ENCODE measurements at places on chromosomes 6 and 20.
A peak's percentile ranks its signal among the peaks of the same experiment; 100 is the strongest.

DNA sequence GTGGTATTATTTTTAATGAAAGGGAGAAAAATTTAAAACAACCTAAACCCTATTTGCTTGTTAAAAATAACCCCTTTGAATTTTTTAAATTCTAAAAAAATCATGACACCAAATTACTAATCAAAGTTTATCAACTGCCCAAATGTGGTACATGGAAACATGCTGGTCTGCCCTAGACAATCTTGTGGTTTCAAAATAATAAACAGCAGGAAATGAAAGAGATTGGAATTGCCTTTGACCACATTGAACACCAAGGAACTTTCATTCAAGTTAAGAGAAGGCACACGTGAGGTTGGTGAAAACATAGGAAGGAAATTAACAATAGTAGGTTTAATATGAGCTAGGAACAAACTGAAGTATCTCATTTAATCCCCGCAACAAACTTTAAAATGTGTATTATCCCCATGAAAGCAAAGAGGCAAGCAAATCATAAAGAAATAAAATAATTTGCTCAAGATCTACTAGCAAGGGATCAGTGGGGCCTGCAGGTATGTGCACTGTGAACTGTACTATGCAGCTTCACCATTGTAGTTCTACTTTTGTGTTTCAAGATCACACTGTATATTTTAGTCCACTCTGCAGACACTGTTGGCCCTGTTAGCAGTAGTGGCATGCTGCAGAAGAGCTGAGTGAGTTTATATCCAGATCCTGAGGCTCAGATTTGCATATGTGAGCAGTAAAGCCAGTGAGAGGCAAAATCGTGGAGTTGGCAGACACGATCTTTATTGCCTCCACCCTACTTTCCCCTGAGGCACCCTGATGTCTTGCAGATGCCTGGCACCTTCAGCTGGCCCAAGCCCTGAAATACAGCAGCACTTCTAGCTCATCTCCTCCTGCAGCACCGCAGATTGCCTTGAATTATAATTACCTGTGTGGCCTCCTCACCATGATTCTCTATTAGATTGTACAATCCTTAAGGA is 157.8 kb upstream of the TENT5A start:
- no peak for DNase-seq

- DNase-seq = no peak
Observed at GRCh38 chr6:75386050-75386770, 101.6 kb upstream of the TMEM30A start.

DNA sequence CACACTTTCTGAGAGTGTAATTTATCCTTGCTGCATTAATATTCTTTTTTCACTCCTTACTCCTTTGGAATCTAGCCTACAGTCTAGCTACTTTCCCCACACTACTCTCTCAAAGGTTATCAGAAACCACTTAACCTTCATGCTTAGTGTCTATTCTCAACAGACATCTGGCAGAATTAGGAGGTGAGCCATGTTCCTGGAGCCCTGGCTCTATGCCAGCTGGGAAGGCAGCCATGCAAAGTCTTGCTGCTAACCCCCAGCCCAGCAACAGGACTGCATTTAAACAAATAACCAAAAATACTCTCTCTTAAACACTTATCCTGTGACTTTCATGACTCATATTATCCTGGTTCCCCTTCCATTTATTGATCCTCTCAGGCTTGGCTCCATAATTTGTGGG is 260.2 kb downstream of the BCKDHB start:
- DNase-seq = no peak

- DNase-seq = no peak
Observed at GRCh38 chr6:71284785-71285184, 3.8 kb upstream of the OGFRL1 start.

DNA sequence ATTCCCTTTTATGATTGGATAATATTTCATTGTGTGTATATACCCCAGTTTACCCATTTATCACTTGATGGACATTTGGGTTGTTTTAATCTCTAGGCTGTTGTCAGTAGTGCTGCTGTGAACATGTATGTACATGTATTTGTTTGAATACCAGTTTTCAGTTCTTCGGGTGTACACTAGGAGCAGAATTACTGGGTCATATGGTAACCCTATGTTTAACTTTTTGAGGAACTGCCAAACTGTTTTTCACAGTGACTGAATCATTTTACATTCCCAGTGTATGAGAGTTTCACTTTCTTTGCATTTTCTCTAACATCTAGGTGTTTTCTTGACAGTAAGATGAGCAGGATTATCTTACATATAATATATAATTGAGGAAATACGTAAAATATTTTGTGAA is 44.7 kb upstream of the ADIG start:
- no peak for DNase-seq

DNA sequence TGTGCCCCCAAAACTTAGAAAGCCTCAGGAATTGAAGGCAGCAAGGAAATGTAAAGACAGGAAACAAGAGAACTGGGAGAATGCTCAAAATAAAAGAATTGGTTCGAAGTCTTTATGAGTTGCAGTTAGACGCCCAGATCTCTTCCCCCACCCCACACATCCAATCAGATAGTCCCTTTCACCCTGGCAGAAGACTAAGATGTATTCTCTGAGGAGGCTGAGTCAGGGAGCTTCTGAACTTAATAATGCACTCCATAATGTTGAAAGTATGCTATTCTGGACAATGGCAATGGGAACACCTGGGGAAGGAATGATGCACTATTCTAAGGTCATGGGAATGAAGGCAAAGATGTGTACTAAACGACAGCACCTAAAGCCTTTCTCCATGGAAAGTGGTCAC is 173.6 kb downstream of the MTFR2 start:
- DNase-seq = no peak

GRCh38 chr6:43966374-43966658 is 160.9 kb downstream of the MRPL14 start:
- DNase-seq = no peak

GRCh38 chr6:168221000-168221399 is 98.6 kb downstream of the DACT2 start:
- no peak for DNase-seq

- no peak for DNase-seq
Observed at GRCh38 chr6:124090491-124090890, 286.8 kb downstream of the NKAIN2 start.

GRCh38 chr6:121848523-121849255 is 413.2 kb downstream of the GJA1 start:
- DNase-seq = no peak

- DNase-seq = no peak
Observed at GRCh38 chr6:63975699-63976098, 340.1 kb downstream of the PHF3 start.

DNA sequence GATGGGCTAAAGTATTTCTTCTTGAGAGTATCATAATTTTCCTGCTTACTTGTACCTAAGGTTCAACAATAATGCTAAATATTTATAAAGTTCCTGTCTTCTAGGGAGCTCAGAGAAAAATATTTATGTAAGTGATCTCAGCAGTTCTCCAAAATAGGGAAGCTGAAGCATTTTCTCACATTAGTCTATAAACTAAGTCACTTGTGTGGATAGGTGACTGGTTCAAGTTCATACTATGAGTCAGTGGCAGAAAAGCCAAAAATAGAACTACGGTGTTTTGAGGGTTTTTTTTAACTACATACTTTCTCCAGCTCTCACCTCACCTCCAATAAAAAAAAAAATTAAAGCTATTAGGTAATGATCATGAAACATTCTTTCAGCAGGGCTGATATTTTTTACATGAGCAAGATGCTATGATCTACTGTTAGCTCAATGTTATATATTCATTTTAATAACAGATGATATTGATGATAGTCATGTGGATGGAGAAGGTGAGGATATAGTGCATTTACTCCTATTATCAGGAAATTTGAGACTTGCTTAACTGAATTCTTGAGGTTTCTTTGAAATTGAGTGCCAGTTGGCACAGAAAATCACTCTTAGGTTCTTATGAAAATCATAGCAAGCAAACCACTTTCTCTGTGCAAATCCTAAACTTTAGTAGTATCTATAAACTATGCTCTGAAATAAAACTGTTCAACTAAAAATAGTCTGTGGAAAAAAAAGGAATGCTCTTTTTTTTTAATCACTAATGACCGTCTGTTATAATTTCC is 4.1 kb upstream of the MOXD1 start:
- no peak for DNase-seq

DNA sequence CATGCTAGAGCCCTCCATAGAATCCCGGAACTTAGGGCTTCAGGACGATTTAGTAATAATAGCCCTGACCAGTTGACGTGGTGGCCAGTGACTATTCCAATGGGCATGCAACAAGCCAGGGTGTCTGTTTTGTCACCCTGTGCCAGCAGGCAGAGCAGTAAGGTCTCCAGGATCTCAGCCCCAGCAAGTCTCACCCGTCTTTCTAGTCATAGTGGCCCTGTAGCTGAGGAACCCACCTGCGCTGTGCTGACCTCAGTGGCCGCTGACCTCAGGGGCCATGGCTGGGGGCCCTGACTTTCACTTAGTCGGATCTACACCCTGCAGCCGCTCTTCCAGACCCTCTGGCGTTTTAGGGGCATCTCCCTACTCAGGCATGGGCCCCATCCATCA is 36.8 kb downstream of the PRR18 start:
- no peak for DNase-seq

GRCh38 chr6:79077715-79078074 is 359 bp downstream of the PHIP start:
- peak; percentile 54 for DNase-seq

DNA sequence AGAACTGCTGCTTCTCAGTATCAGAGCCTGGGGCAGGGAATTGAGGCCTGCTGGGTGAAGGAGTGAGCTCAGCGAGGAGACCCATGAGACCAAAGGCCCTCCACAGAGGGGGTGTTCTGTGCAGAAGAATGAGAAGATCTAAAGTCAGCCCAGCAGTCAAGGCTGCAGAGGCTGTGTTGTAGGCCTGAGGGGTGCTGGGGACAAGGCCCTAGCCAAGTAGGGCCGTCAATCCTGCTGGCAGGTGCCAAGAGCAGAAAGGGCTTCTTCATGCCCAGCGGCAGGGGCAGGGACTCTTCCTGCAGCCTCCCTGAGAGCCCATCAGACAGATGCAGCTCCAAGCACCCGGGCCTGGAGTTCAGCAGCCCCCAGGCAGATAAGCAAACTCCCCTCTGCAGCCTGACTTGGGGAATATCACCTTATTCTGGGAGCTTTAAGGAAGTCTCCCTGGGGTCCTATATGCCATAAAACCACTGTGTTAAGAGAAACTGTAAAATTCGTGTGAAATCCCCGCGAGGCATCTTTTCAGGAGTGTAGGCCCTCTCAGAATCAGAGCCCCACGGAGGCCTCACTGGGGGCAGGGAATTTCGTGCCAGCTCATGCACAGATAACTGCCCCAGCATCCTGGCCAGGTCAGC is 9.0 kb downstream of the CCDC167 start:
- DNase-seq = no peak

DNA sequence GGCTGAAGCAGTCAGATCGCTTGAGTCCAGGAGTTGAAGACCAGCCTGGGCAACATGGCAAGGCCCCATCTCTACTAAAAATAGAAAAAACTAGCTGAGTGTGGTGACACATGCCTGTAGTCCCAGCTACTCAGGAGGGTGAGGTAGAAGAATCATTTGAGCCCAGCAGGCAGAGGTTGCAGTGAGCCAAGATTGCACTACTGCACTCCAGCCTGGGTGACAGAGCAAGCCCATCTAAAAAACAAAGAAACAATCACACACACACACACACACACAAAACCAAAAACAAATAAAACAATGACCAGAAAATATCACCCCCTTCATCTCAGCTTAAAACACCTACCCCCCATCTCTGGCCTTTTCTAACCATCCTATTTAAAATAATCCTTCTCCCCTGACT is 68.0 kb downstream of the BTBD9 start:
- no peak for DNase-seq

- DNase-seq = no peak
Observed at GRCh38 chr20:44035924-44036323, 121.3 kb downstream of the TOX2 start.

DNA sequence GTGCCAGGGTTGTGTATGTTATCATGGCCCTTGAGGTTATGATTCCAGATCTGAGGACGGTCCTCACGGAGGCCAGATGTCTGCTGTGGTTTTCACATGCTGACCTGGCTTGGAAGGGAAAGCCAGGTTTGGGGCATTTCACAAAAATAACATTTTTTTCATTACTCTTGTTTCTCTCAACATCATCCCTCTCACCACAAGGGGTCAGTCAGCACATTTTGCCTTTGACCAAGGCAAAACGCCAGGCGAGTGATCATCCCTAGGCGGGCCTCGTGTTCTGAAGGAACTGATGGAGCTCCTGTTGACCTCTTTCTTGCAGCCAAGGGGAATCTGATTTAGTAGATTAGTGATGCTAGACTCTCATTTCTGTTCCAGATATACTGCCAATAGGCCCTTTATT is 133.5 kb downstream of the TBC1D7 start:
- no peak for DNase-seq

DNA sequence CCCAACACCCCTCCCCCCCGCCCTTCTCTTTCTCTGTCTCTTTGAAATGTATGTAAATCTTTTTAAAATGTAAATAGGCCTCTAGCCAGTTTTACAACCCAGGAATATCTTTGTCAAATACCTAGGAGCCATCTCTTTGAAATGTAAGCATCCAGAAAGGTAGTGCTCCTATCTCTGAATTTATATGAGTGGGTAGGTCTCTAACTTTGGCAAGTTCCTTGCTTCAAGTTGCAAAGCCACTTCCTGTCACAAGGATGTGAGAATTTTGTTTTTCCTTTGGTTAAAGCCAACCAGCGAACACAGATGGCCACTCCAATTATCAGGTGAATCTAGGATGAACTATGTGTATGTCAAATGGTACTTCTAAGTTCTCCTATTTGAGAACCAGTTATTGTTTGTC is 6.2 kb upstream of the DEFB132 start:
- no peak for DNase-seq

GRCh38 chr20:1868856-1869255 is 26.4 kb upstream of the SIRPA start:
- DNase-seq = no peak

- DNase-seq = no peak
Observed at GRCh38 chr6:107509506-107509905, 19.6 kb downstream of the SOBP start.

DNA sequence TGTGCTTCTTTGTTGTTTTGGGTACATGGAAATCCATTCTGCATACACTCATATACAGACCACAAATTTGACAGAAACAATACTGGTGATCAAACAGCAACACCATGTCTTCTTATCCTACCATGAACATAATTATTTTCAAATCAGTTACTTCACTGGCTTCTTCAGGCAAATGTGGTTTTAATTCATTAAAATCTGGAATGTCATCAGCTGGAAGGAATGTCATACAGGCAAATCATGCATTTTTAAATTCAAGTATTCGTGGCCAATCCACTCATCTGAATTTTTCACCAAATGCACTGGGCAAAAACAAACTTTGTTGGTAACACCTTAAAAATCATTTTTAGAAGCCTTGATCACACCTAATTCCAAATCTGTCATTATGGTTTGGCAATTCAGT is 59.3 kb downstream of the KIF6 start:
- DNase-seq = no peak

- DNase-seq = no peak
Observed at GRCh38 chr6:159008656-159009288, 8.8 kb upstream of the RSPH3 start.
